Foreskin keratinocyte (primary cell): ENCODE measurements at places on chromosomes 2 and 18. TPM values are rescaled to one million over a fixed set of nuclear protein-coding genes. Genes with fewer than 3 reads are reported as not detected.

DNA sequence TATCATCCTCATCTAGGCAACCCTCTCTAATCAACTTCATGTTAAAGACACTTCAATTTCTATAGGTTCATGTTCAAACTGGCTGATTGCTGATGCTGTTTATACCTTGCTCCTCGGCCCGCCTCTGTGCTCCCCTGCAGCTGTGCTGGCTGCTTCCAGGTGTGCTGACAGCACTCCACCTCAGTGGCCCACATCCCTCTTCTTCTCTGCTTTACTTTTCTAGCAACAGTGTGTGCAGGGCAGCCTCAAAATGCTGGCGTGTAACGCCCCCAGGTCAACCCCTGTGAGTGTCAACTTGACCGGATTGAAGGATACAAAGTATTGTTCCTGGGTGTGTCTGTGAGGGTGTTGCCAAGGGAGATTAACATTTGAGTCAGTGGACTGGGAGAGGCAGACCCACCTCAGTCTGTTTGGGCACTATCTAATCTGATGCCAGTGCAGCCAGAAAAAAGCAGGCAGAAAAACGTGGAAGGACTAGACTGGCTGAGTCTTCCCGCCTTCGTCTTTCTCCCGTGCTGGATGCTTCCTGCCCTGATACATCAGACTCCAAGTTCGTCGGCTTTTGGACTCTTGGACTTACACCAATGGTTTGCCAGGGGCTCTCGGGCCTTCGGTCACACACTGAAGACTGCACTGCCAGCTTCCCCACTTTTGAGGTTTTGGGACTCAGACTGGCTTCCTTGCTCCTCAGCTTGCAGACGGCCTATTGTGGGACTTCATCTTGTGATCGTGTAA is 94.7 kb downstream of the COL6A3 start:
- no peak for DNase-seq

GRCh38 chr18:10526561-10526949 is 728 bp downstream of the NAPG start:
- peak; percentile 17 for DNase-seq

DNA sequence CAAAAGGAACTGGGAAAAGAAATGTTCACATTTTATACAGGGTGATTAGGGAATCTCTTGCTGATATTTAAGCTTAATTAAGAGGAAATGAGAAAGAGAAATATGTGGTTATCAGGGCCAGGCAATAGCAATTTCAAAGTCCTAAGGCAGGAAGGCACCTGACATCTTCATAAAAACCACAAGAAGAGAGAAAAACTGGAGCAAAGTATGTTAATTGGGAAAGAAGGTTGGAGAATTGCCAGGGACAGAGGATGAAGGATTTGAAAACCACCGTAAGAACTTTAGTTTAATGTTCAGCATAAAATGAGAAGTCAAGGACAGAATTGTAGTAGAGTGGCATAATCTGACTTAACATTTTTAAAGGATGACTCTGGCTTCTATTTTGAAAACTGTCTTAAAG is 691.8 kb upstream of the NRXN1 start:
- no peak for DNase-seq

GRCh38 chr2:240581811-240582210 is 4.7 kb upstream of the CAPN10 start:
- no peak for DNase-seq

DNA sequence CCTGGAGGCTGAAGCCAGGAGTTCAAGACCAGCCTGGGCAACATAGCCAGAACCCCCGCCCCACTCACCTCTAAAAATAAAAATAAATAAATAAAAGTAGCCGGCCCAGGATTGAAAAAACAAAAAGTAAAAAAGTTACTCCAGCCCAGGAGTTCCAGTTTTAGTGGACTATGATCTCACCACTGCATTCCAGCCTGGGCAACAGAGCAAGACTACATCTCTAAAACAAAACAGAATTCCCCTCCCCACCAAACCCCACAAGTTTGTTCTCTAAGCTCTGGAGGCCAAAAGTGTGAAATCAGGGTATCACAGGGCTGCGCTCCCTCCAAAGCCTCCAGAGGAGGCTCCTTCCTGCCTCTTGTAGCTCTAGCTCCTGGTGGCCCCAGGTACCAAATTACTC is 1.7 kb downstream of the D2HGDH start:
- DNase-seq, result no peak

DNA sequence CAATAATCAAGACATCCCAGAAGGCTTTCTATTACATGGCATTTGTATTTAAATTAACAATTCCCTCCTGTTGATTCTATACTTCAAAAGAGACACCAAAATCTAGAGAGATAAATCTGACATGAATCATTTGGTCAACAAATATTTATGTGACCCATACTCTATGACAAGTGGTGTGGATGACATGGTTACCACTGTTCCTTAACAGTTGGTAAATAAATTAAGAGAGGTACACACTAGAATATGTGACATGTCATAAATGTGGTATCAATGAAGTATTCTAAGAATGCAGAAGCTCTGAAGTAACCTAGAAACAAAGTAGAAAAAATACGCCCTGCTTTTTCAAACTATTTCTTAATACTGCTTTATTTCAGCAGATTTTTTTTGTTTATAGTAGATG is 255.4 kb downstream of the EXOC6B start:
- DNase-seq, result no peak

- DNase-seq, result no peak
Measured at GRCh38 chr2:1561259-1561658, 148.0 kb downstream of the TPO start.

GRCh38 chr18:63318889-63319382 is 633 bp downstream of the BCL2 start:
- DNase-seq, result peak; percentile 2

The UBXN4 gene
- polyA plus RNA-seq, result 22.3 and 24.5 TPM in 2 replicates

The TUBA3E gene
- not detected in 2 replicates for polyA plus RNA-seq

The KCNG3 gene
- polyA plus RNA-seq, result not detected in 2 replicates

The DSG2 gene
- 28.0 and 35.4 TPM in 2 replicates for polyA plus RNA-seq

The HOXD9 gene
- polyA plus RNA-seq, result 0.21 and 0.47 TPM in 2 replicates

The CTAGE1 gene
- not detected in 2 replicates for polyA plus RNA-seq

The PRKAG3 gene
- polyA plus RNA-seq, result not detected in 2 replicates
